ENCODE measurements at places on chromosomes 7 and 10.

DNA sequence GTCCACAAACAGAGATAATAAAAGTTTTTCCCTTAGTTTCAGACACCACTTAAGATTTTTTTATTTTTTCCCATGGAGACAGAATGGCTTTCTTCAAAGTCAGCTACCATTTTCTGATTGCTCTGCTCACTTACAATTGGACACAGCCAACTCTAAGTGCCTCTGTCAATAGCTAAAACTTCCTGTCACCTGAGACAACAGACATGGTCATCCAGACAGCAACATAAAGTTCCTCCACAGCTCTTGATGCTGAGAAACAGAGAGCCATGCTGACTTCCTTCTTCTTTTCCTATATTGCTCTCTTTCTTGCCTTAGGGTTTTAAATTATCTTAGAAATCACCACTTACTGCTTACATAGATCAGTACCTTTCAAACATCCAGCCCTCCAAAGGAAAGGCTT lies 12.0 kb downstream of the ZNF800 start:
- DNase-seq, result no peak

- DNase-seq, result no peak
Measured at GRCh38 chr7:82173400-82174021, 270.1 kb downstream of the CACNA2D1 start.

GRCh38 chr7:25478925-25479324 lies 250.6 kb upstream of the NPVF start:
- DNase-seq, result no peak

- no peak for DNase-seq
Measured at GRCh38 chr10:49111320-49111698, 4.0 kb downstream of the VSTM4 start.

- DNase-seq, result no peak
Measured at GRCh38 chr10:103355906-103356599, 5.1 kb upstream of the PCGF6 start.

- no peak for DNase-seq
Measured at GRCh38 chr7:8973601-8974000, 540.2 kb downstream of the NXPH1 start.

GRCh38 chr10:62819141-62819920 lies 3.2 kb upstream of the EGR2 start:
- DNase-seq, result no peak

GRCh38 chr10:125765835-125766234 lies 9.8 kb downstream of the MMP21 start:
- no peak for DNase-seq

GRCh38 chr7:101739775-101740398 lies 77.5 kb upstream of the CUX1 start:
- no peak for DNase-seq

DNA sequence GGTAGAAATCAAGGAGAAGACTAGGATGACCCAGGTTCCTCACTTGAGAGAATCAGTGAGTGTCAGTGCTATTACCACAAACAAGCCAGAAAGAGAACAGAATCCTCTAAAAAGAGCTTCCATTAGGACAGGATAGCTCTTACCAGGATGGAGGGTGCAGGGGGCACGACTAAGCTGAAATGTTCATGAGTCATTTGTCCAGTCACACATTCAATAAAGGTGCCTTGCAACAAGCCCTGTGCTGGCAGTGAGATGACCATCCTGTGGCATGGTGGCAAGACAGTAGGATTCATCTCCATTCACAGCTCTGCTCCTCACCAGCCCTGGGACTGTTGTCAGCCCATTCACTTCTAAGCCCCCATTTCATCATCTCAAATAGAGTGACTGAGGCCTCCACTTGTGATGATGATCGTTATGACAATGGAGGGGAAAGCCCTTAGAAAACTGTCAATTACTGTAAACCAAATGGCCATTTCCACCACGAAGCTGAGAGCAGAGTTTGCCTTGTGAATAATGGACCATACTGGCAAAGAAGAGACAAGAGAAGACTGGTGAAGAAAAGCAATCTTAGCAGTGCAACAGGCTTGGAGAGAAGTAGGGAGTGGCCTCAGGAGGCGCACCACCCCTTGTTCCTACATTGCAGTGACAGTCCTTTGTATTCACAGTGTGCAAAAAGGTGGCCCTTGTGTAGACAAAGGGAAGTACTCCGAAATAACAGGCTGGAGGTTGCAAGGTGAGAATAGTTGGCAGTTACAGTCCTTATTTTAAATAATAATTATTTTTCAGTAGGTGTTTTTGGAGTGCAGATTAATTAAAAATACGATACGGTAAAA lies 9.0 kb upstream of the WIPF3 start:
- no peak for DNase-seq

- DNase-seq, result no peak
Measured at GRCh38 chr10:103911021-103911459, 6.9 kb downstream of the STN1 start.

DNA sequence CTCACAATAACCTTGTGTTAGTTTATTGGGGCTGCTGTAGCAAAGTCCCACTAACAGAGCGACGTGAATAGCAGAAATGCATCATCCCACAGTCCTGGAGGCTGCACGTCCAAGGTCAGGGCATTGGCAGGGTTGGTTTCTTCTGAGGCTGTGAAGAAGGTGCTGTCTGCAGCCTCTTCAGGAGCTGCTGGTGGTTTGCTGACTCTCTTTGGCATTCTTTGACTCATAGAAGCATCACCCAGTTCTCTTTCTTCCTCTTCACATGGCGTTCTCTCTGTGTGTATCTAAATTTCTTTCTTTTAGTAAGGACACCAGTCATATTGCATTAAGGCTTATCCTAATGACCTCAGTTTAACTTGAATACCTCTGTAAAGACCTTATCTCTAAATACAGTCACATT lies 428.4 kb upstream of the KLF6 start:
- no peak for DNase-seq

DNA sequence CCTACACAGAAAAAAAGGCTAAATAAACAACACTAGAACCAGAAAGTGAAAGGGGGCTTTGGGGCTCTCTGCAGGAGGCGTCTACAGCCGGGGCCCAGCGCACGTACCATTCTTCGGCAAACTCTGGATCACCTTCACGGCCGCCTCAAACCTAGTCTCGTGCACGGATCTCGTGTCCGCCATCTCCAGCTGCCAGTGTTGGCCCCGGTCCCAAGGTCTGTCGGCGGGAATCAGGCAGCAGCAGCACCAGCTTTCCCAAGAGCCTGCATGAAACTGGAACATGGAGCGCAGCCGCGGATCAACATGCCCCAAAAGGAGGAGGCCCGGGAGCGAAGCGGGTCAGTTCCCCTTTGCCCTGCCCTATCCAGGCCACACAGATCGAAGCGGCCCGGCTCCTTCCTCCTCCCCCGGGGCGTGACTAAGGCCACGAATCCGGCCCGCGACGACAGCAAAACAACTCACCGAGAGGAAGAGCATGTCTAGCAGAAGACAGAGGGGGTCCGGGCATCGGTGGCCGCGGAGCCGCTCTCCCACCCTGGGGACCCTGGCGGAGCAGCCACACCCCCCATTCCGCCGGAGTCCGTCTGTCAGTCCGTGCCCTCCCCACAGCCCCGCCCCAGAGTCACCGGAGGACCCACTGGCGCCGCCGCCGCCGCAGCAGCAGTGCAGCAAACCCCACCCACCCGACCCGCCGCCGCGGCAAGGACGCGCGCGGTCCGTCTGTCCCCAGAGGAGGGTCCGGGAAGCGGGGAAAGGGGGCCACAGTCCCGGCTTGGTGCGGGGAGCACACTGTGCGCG lies at the start of gene ACBD5:
ACBD5 (minus strand) TSS at position 586 of the 798 bp plus-strand sequence; CDS start at position 477, 109 bp downstream.
- DNase-seq, result no peak

GRCh38 chr10:50919010-50919409 lies 33.6 kb upstream of the A1CF start:
- no peak for DNase-seq

GRCh38 chr10:61172182-61172926 lies 228.4 kb upstream of the RHOBTB1 start:
- DNase-seq, result no peak

- no peak for DNase-seq
Measured at GRCh38 chr7:141431140-141431479, 120.1 kb upstream of the AGK start.

GRCh38 chr10:7102084-7102483 lies 308.8 kb downstream of the SFMBT2 start:
- no peak for DNase-seq

All from stimulated activated CD8-positive, alpha-beta memory T cell treated with anti-CD3 and anti-CD28 coated beads, Interleukin-7, amount 100 ng/mL, for 1 hour (primary cell).